HEK293T (cell line): ENCODE measurements at places on chromosomes 2 and 18.
A peak's percentile ranks its signal among the peaks of the same experiment; 100 is the strongest.

DNA sequence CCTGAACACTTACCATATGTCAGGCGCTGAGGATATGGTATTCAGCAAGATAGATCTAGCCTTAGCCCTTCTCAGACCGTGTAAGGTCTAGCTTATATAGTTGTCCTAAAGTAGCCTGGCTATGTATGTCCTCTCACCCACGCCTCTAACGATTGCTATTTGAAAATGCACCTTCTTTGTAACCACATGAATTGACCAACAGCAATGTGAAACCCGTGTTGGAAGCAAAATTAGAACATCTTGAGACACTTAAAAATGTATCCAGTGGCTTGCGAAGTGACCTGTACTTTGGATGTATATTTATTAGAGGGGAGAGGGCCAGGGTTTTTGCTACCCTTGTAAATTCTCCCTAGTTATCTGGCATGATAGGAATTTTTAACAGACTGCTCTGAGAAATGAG lies 860.0 kb upstream of the ZEB2 start:
- no peak for DNase-seq

- no peak for DNase-seq
These were observed 480.7 kb upstream of the GYPC start for GRCh38 chr2:126175222-126175621.

DNA sequence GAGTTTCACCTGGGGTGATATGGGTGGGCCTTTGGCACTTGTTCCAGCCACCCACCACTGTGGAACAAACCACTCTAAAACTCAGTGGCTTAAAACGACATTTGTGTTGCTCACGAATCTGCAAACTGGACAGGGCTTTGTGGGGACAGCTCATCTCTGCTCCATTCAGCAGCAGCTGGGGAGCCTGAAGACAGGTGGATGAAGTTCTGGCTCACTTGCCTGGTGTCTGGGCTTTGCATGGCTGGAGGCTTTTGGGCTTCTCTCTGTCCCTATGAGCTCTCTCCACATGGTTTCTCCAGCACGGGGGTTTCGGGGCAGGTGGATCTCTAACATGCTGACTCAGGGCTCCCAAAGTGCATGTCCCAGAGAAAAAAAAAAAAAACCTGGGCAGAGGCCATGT lies 93.0 kb upstream of the GLI2 start:
- no peak for DNase-seq

GRCh38 chr2:230636684-230637271 lies 75.9 kb upstream of the CAB39 start:
- DNase-seq, result no peak

GRCh38 chr18:47931718-47932103 lies 1.3 kb upstream of the SMAD2 start:
- DNase-seq, result peak; percentile 9

DNA sequence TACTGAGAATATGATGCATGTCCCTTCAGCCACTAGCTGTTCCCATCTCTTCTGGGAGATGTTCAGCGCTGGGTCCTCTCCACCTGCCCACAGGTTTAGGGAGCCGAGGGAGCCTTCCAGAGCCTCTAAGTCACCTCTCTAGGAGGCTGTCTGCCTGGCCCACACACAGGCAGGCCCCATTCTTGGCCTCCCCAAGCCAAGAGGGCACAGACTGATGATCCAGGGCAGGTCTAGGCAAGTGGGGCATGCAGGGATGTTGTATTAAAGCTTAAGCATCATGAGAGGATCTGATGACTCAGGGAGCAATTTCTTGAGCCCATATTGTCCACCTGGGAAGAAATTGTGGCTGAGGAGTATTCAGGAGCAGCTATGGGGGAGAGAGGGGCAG lies 19.9 kb downstream of the TMSB10 start:
- no peak for DNase-seq
